ENCODE measurements at places on chromosomes 12 and 14. TPM values are rescaled to one million over a fixed set of nuclear protein-coding genes. Genes with fewer than 3 reads are reported as not detected.

The RTL1 gene
- not detected for total RNA-seq

The POTEG gene
- total RNA-seq: not detected

The MYF5 gene
- total RNA-seq: not detected

The ESRRB gene
- 0.38 TPM for total RNA-seq

The TMEM52B gene
- total RNA-seq: not detected

The RIPK3 gene
- total RNA-seq: 19.9 TPM

The ARHGEF25 gene
- total RNA-seq: 0.85 TPM

The KRT7 gene
- not detected for total RNA-seq

The BDKRB2 gene
- not detected for total RNA-seq

The SERPINA12 gene
- not detected for total RNA-seq

The PLXNC1 gene
- total RNA-seq: 57.2 TPM

The ALDH1L2 gene
- total RNA-seq: 0.42 TPM

The FOXA1 gene
- total RNA-seq: not detected

The KCNH3 gene
- total RNA-seq: 3.8 TPM

The WBP11 gene
- total RNA-seq: 129 TPM

The P2RX2 gene
- total RNA-seq: not detected

The NKX2-1 gene
- total RNA-seq: not detected

The CCDC177 gene
- total RNA-seq: not detected

The KLRC1 gene
- 9.3 TPM for total RNA-seq

The KRT72 gene
- 104 TPM for total RNA-seq
